ENCODE measurements at places on chromosomes 12 and 14.

GRCh38 chr14:80924365-80925103 is 17.0 kb downstream of the CEP128 start:
- no peak for DNase-seq

GRCh38 chr14:28412077-28412476 is 354.5 kb upstream of the FOXG1 start:
- DNase-seq, result no peak

GRCh38 chr12:39946361-39947280 is 159.3 kb downstream of the SLC2A13 start:
- DNase-seq, result no peak

GRCh38 chr12:26554332-26554731 is 278.7 kb downstream of the ITPR2 start:
- no peak for DNase-seq

- peak; percentile 43 for DNase-seq
Measured at GRCh38 chr12:51887476-51888315, at the start of gene ANKRD33. Gene ANKRD33 (plus strand): TSS chr12:51888103. CDS start chr12:51888187, 84 bp downstream.

DNA sequence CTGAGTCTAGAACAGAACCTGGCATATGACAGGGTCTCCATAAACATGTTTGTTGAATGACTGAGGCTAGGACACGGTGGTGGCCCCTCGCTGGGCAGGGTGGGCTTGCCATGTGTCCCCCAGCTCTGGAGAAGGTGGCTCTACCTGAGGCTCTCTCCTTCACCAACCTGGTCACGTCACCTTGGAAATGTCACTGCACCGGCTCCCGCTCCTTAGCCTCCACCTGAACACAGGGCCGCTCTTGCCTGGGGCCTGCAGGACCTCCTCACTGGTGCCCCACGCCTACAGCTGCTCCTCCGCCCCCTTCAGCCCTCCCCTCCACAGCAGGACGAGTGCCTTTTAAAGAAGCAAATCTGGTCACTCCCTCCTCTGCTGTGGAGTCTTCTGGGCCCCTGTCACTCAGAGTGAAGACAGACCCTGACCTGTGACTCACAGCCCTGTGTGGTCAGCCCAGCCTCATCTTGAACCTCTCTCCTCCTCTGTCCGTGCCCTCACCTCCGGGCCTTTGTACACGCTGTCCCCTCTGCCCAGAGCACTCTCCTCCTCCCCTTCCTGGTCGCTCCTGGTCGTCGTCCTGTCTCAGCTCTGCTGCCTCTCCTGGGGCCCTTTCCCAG is 81.0 kb downstream of the ADGRD1 start:
- no peak for DNase-seq

DNA sequence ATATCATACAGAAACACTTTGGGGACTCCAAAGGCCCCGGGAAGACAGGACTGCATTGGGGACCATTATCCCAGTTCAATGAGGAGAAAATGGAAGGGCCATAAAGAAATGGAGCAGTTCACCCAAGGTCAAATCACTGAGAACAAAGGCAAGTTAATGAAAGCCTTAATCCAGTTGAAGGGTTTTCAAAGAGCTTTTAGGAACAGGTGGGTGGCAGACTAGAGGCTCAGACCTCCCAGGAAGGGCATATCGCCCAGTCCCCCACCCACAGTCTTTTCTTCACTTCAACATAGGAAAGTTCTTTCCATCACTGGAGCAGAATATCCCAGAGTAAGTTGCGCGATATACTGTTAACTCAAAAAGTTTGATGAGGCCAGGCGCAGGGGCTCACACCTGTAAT is 136.1 kb upstream of the CCND2 start:
- no peak for DNase-seq

DNA sequence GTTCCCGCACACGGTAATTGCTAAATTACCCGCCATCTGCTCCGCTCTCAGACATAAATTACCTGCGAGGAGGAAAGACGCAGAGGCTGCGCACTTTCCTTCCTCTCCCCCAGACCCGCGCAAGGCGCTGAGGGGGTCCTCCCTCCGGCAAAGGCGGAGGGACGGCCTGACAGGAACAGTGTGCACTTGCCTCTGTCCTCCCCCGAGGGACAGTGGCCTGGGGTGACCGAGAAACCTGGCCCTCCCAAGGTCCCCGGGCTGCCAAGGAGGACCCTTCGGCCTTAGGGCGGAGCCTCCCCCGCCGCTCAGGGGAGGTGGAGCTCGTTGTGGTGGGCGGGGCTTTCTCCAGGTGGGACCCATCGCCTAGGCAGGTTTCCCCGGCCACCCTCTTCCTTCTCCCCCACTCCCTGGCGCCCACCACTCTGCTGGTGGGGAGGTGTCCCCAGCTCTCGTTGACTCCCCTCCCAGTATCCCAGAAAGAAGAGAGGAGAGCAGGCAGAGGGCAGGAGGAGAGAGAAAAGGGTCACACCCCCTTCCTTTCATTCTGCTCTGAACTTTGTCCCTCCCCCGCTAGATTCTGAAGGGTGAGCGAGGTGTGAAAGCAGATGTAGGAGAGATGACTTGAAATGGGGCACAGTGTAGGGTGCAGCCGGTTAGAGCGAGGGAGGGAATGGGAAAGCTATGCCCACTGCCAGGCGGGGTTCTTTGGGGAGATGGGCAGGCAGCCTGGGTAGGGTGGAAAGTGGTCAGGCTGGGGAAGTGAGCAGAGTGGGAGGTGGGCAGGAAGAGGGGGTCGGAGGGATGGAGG is 11.4 kb upstream of the CALCOCO1 start:
- DNase-seq, result peak; percentile 64

GRCh38 chr14:87712396-87713090 is 280.4 kb downstream of the GALC start:
- no peak for DNase-seq

GRCh38 chr12:26435069-26435404 is 239.7 kb downstream of the SSPN start:
- no peak for DNase-seq

DNA sequence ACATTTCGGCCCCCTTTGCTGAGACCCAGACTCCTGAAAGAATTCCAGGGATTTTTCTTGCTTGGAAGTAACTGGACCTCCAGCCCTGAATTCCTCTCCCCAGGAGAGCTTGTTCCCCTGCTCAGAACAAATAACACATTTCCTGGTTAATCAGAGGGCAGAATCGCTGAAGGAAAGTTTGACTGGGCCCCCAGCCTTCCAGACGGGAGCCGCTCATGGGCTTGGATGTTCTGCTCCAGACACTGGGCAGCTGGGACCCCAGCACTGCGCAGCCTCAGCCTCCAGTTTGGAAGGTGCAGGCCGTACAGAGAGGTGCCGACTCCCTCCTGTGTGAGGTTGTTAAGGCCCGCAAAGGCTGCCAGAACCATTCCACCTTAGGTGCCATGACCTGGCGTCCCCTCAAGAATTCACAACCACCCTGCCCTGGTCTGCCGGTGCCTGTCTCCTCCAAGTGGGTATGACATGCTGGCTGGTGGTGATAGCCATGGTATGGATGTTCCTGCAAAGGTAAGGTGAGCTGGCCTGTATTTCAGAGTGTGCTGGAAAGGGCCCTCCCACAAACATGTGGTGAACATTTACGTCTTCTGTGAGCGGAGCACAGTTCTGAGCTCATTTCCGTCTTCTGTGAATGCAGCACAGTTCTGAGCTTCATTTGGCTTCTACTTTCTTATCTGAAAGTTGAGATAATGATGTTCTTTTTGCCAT is 5.1 kb upstream of the LTBP2 start:
- DNase-seq, result no peak

GRCh38 chr12:56622535-56622934 is 7.6 kb downstream of the BAZ2A start:
- no peak for DNase-seq

GRCh38 chr14:97417331-97417730 is 620.1 kb downstream of the VRK1 start:
- DNase-seq, result no peak

DNA sequence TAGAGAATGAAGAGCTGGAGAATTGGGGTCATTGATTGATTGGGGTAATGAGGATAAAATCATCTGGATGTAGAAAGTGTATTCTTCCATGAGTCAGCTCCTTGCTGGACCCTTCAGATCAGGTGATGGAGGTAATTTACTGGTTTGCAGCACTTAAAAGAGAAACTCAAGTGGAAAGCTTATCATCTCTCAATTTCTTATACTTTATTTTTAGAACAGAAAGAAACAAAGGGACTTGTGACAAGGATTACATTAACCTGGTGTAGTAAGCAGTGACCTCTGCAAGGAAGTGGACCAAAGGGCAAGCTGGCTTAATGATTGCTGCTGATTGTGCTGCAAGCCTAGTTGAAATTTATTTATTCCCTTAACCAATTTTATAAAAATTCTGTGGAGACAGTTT is 405.0 kb downstream of the TRHDE start:
- no peak for DNase-seq

GRCh38 chr12:104796475-104796862 is 161.6 kb downstream of the SLC41A2 start:
- DNase-seq, result no peak

- DNase-seq, result no peak
Measured at GRCh38 chr12:30420561-30420960, 275.1 kb downstream of the IPO8 start.

DNA sequence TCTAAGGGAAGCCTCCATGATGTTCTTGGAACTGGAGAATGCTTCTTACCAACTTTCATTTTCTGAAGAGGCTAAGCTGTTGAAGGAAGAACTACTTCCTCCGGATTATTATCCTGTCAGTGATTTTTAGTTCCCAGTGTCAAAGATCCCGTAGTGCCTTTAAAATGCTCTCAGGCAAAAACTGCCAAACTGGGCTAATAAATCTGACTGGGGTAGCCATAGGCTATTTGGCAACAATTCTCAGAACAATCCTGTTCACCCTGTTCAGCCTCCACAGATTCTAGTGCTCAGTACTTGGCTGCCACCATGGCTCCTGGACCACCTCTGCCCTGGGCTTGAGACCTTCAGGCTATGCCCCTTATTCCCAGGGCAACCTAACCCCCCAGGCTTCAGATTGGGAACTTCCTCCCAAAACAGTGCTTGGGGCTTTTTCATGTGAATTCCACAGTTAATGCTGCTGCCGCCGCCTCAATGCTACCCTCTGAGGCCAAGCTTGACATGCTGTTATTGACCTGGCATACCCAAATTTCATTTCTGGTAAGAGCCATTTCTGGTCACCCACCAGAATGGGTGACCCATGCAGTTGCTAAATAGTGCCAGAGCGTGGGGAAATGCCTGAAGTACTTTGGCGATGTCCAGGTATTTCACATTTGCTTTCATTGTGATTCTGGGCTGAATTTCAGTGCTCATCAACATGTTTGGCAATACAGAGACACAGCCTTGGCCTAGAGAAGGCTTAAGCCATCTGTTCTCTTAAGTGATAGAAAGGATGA is 110.0 kb upstream of the ARHGAP5 start:
- no peak for DNase-seq

DNA sequence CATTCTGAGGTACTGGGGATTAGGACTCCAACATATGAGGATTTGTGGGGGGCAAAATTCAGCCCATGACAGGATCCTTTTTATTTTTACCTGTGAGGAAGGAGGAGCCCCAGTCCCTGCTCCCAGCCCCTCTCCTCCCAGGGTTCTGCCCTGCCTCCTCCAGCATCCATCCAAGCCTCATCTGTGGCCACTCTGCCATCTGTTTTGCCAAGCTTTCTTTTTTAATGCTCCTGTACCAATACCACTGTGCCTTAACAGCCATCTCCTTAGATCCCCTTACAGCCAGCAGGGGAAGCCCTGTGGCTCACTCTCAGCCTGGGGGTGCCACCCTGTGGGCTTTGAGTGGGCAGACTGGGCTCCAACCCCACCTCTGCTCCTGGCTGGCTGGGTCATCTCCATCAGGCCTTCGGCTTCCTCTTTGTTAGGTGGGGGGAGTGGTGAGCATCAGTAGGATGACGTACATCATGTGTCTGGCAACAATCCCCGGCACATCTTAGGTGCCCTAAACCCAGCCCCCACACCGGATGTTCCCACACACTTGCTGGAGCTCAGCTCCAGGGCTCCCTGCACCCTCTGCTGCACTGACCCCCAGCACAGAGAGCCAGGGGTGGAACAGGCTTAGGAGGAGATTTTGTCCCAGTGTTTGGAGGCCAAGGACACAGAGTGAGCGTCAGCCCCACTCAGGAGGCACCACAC is 40.2 kb downstream of the CYP46A1 start:
- DNase-seq, result no peak

DNA sequence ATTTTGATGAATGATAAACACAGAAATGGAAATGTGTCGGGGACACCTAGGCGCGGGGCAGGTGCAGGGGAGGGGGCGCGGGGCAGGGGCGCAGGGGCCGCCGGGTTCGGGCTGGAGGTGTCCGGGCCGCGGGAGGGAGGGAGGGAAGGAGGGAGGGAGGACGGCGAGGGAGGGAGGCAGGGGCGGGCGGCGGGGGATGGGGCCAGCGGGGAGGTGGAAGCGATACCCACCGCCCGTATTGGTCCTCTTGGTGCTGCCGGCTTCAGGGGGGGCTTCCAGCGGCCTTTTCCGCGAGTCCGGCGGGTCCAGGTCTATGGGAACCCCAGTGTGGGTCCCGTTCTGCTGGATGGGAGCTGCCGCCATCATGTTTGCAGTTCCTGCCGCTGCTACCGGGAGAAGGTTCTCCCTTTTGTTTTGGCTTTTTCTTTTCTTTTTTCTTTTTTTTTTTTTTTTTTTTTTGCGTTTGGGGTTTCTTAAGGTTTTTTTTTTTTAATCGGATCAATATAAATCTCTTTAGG is 703 bp downstream of the NOVA1 start:
- DNase-seq, result no peak

GRCh38 chr12:116123451-116124258 is 153.8 kb downstream of the MED13L start:
- peak; percentile 41 for DNase-seq

DNA sequence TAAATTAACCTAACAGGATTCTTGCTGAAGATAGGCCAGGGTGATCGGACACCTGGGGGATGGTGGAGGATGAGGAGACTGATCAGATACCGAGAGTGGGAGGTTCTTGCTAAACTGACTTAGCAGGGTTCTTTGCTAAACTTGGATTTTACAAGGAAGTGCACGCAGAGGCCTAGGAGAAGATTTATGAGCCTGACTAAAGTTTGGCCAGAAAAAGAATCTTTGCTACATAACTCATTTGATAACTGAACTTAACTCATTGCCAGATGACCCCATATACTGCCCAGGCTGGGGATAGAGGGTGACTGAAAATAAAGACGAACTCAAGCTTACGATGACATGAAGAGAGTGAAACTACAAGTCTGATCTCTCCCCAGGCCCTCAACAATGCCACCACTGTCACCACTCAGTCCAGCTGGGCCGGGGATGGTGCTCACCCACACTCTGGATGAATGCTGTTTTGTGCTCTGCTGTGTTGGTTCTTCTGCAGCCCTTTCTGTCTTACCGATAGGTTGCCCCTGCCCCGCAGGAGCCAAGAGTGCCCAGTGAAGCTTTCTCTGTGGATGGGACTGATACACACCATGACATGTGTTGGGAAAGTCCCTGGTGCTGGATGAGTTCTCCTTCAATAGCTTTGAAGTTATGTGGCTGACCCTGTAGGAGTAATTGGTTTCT is 29.0 kb downstream of the PPFIBP1 start:
- no peak for DNase-seq

- peak; percentile 79 for DNase-seq
Measured at GRCh38 chr12:121110211-121110940, 22.3 kb upstream of the P2RX7 start.

DNA sequence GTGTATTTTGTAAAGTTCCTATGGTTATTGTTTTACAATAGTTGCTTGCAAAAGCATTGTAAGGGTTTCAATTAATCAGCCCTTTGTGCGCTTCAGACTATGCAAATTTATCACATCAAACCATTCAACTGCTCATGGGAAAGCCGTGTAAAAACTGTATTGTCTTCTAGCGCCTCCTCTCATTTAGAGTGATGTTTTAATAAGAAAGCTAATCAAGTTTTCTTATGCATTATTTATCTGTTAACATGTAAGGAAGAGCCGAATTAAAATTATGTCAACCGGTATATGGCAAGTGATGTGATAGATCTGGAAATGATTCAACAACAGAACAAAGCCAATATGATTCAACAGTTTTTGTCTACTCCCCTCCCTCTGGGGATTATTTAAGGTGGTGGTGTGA is 92.5 kb upstream of the RFX4 start:
- no peak for DNase-seq
